Osteocyte (in vitro differentiated cells): ENCODE measurements at places on chromosomes 3 and 15. TPM values are rescaled to one million over a fixed set of nuclear protein-coding genes. Genes with fewer than 3 reads are reported as not detected.
A peak's percentile ranks its signal among the peaks of the same experiment; 100 is the strongest.

DNA sequence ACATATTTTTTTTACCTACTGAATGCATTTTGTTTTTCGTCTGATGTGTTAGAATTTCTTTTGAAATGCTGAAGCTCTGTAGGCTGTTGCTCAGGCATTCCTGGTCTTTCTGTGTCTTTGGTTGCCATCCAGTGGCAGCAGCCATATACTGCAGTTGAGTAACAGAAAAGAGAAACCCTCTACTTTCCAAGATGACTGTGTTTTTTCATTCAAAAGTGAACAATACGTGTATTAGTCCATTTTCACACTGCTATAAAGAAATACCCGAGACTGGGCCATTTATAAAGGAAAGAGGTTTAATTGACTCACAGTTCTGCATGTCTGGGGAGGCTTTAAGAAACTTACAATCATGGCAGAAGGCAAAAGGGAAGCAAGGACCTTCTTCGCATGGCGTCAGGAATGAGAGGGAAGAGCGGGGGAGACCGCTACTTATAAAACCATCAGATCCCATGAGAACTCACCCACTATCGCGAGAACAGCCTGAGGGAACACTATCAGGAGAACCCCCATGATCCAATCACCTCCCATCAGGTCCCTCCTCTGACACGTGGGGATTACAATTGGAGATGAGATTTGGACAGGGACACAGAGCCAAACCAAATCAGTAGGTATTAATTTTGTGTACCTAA is 4.7 kb upstream of the GOLGA8B start:
- H3K36me3 ChIP-seq, result no peaks in the 10 kb centered on the region
- peaks cover 24% of the 10 kb centered on the region for H3K27me3 ChIP-seq

- no peaks in the 10 kb centered on the region for H3K27me3 ChIP-seq
- H3K27ac ChIP-seq, result no peak overlapping the region
These were observed 141.7 kb upstream of the GPR149 start for GRCh38 chr3:154571553-154572226.

- no peak for DNase-seq
- H3K4me3 ChIP-seq, result no peak overlapping the region
- no peaks in the 10 kb centered on the region for H3K27me3 ChIP-seq
- H3K4me1 ChIP-seq, result peaks cover 26% of the 10 kb centered on the region
- no peaks in the 10 kb centered on the region for H3K36me3 ChIP-seq
These were observed 50.4 kb upstream of the FLNB start for GRCh38 chr3:57957824-57958223.

GRCh38 chr3:104810896-104811295 is 555.8 kb upstream of the ALCAM start:
- no peak overlapping the region for H3K4me3 ChIP-seq
- no peak overlapping the region for H3K27ac ChIP-seq
- no peaks in the 10 kb centered on the region for H3K4me1 ChIP-seq
- DNase-seq, result no peak
- no peaks in the 10 kb centered on the region for H3K27me3 ChIP-seq
- no peaks in the 10 kb centered on the region for H3K36me3 ChIP-seq

DNA sequence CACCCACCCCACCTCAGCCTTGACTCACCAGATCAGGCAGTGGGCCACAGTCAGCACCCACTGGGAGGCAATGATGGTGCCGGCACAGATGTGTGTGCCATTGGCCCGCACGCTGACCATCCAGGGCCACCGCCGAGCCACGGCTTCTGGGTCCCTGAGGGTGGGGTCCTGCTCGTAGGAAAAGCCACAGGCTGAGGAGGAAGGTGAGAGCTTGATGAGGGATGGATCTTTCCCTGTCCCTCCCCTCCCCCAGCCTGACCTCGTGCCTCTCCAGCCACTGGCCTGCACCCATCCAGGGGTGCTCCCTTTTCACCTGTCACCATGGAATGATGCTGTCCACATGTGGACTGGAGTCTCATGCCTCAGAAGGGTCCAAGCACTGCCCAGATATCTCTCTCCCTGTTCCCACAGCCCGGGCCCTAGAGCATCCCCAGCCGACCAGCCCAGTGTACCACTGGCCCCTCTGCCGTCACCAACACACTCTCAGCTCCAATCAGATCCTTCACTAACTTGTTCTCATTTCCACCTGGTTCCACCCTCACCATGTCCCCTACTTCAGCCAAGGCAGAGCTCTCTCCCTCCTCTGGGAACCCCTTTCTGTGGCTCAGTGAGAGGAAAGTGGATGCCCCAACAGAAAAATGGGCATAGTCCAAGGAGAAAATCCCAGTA is 2.0 kb downstream of the PRSS50 start:
- no peaks in the 10 kb centered on the region for H3K4me1 ChIP-seq
- peak; percentile 72 for DNase-seq
- no peak overlapping the region for H3K27ac ChIP-seq
- H3K36me3 ChIP-seq, result no peaks in the 10 kb centered on the region

- H3K4me3 ChIP-seq, result no peak overlapping the region
- no peak overlapping the region for H3K27ac ChIP-seq
- H3K36me3 ChIP-seq, result peaks cover 14% of the 10 kb centered on the region
- DNase-seq, result no peak
- H3K27me3 ChIP-seq, result peaks cover 4% of the 10 kb centered on the region
These were observed 25.5 kb upstream of the ESYT3 start for GRCh38 chr3:138408751-138409570.

DNA sequence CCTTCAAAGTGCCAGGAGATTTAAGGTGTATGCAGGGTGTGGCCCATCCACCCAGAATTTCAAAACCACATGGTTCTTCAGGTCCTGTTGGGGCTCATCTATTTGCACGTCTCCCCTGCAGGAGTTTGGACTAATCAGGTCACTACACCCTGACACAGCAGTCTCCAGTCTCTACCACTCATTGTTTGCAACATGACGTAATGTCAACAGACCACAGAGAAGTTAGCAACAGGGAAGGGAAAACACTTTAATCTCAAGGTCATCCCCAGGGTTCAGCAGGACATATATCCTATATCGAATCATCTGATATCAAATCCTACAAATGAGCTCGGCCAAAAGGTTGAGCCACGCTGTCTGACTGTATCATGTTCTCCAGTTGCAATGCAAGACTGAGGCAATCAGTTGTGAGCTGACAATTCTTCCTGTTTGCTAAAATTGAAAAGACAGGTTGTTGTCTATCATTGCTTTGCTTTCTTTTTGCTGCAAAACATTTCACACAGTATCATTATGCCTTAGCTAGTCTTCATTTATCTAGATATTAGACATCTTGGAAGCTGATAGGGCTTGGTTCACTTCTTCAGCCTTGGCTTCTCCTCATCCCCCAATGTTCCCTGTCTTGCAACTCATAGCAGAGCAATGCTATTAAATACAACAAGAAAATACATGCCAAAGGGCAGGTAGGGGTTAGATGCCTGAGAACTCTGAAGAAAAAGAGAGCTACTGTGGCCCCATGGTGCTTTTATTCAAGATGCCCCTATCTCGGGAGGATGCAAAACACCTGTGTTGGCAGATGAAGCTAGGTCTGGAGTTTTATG is 13.4 kb upstream of the LEKR1 start:
- H3K27ac ChIP-seq, result peak overlapping the region; percentile 75
- H3K27me3 ChIP-seq, result no peaks in the 10 kb centered on the region
- DNase-seq, result no peak
- peaks cover 54% of the 10 kb centered on the region for H3K4me1 ChIP-seq
- H3K4me3 ChIP-seq, result no peak overlapping the region

- peak overlapping the region; percentile 55 for H3K4me3 ChIP-seq
- H3K27me3 ChIP-seq, result peaks cover 30% of the 10 kb centered on the region
- peaks cover 4% of the 10 kb centered on the region for H3K4me1 ChIP-seq
- H3K27ac ChIP-seq, result no peak overlapping the region
- H3K36me3 ChIP-seq, result peaks cover 2% of the 10 kb centered on the region
These were observed 156.7 kb downstream of the KLF13 start for GRCh38 chr15:31483053-31483985.

- H3K36me3 ChIP-seq, result no peaks in the 10 kb centered on the region
- H3K4me3 ChIP-seq, result no peak overlapping the region
- DNase-seq, result no peak
- H3K27ac ChIP-seq, result no peak overlapping the region
These were observed 305.5 kb downstream of the GRM7 start for GRCh38 chr3:7166460-7166859.

DNA sequence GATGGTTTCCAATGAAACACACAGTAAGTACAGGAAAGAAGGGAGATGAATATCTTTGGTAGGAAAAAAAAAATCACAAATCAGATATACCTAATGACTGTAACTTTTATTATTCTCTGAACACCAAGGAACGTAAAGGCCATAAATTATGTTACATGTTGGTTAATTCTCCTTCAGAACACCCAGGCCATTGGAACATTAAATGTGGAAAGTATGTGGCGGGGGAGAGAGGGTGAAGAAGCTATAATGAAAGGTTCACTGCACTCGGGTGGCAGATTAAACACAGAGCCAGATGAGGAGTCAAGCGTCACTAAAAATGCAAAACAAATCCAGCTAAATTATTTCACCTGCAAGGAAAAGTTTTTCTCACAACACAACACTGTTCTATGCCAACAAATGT is 193.8 kb downstream of the FHIT start:
- no peaks in the 10 kb centered on the region for H3K36me3 ChIP-seq

DNA sequence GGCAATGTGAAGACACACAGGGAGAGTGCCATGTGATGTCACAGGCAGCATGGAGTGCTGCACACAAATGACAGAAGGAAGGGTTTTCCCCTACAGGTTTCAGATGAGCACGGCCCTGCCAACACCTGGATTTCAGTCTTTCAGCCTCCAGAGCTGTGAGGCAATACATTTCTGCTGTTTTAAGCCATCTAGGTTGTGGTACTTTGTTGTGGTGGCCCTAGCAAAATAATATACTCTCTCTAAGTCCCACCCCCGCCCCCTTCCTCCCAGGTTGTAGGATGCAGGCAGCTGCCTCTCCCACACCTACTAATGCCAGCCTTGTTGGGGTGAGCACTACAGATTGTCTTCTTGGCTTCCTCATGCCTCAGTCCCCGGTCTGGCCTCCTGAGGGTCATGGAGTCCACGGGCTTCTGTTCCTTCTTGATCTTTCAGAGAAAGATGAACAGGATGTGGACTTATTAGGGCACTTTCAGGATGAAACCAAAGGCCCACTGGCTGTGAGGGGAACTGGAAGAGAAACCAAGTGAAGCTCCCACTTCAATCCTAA is 180.0 kb downstream of the CD47 start:
- no peak overlapping the region for H3K27ac ChIP-seq
- peaks cover 9% of the 10 kb centered on the region for H3K27me3 ChIP-seq
- H3K36me3 ChIP-seq, result no peaks in the 10 kb centered on the region
- peaks cover 11% of the 10 kb centered on the region for H3K4me1 ChIP-seq

GRCh38 chr3:116939091-116939490 is 229.5 kb downstream of the TUSC7 start:
- H3K4me1 ChIP-seq, result peaks cover 8% of the 10 kb centered on the region
- H3K27ac ChIP-seq, result no peak overlapping the region
- H3K27me3 ChIP-seq, result peaks cover 15% of the 10 kb centered on the region
- no peaks in the 10 kb centered on the region for H3K36me3 ChIP-seq
- DNase-seq, result no peak

DNA sequence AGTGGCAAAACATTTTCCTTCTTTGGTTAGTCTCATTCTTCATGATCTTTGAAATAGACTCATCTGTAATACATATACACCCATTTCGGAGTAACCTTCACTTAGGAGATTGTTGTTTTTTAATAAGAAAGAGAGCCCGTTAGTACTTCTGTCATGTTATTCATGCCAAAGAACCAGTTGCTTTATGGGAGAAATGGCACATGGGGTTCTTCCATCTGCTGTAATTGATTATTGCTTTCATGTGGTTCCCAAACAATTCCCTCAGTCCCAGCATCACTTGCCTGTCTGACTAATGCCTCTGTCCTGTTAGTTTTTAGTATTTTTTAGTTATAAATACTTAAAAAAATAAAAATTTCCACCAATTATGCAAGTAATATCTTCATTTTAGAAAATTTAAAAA is 33.8 kb upstream of the FAH start:
- no peak for DNase-seq
- no peak overlapping the region for H3K27ac ChIP-seq
- no peak overlapping the region for H3K4me3 ChIP-seq
- H3K4me1 ChIP-seq, result peaks cover 3% of the 10 kb centered on the region

The GREM1 gene
- total RNA-seq, result 252 and 294 TPM in 2 replicates

The NPAP1 gene
- not detected in 2 replicates for total RNA-seq

The KLHL40 gene
- not detected in 2 replicates for total RNA-seq

The LRRK1 gene
- total RNA-seq, result 10.8 and 16.3 TPM in 2 replicates

The NRG4 gene
- total RNA-seq, result not detected in 2 replicates

The CRTAP gene
- 308 and 332 TPM in 2 replicates for total RNA-seq

The DUOXA2 gene
- total RNA-seq, result not detected in 2 replicates

The GPR27 gene
- 0.63 and 0.94 TPM in 2 replicates for total RNA-seq

The CCR9 gene
- total RNA-seq, result not detected in 2 replicates

The MUC20 gene
- 6.2 and 7.6 TPM in 2 replicates for total RNA-seq
